Suprapubic skin (tissue), 4 donors: ENCODE measurements at places on chromosomes 7 and 10.

- H3K36me3 ChIP-seq = no peaks in the 10 kb centered on the region
- DNase-seq = no peak
- no peak overlapping the region for H3K27ac ChIP-seq
Observed at GRCh38 chr7:44914992-44915607, 29.8 kb upstream of the PURB start.

DNA sequence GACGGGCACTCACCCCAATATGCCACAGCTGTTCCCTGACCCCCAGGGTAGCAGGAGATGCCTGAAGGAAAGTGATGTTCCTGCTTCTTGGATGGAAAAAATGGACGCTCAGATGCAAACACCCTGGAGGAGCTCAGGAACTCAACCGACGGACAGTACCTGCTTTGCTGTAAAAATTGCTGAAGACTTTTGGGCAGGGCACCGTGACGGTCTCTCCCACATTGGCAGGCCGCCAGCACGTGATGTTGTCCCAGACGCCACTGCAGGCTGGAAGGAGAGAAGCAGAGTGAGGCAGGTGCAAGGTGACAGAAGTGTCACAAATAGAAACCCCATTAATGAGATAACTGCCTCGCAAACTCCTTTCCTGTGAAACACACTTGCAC lies 35.0 kb downstream of the VIPR2 start:
- peaks cover 43% of the 10 kb centered on the region for H3K27me3 ChIP-seq
- no peaks in the 10 kb centered on the region for H3K4me1 ChIP-seq
- H3K36me3 ChIP-seq = no peaks in the 10 kb centered on the region
- no peak for DNase-seq
- no peak overlapping the region for H3K27ac ChIP-seq

- H3K27ac ChIP-seq = no peak overlapping the region
- H3K36me3 ChIP-seq = no peaks in the 10 kb centered on the region
- DNase-seq = no peak
- no peaks in the 10 kb centered on the region for H3K27me3 ChIP-seq
Observed at GRCh38 chr10:75042292-75042974, 69.0 kb upstream of the SAMD8 start.

DNA sequence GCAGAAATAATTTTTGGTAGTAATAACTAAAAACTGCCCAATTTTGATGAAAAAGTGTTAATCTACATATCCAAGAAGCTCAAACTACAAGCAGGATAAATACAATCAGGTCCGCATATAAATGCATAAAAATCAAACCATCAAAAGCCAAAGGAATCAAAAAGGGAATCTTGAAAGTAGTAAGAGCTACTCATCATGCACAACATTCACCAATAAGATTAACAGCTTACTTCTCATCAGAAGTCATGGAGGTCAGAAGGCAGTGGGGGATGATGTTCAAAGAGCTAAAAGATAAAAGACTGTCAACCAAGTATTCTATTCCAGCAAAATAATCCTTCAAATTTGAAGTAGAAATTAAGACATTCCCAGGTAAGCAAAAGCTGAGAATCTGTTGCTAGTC lies 76.4 kb downstream of the CRPPA start:
- no peaks in the 10 kb centered on the region for H3K27me3 ChIP-seq
- no peaks in the 10 kb centered on the region for H3K4me1 ChIP-seq
- no peak for DNase-seq
- H3K36me3 ChIP-seq = no peaks in the 10 kb centered on the region
- no peak overlapping the region for H3K27ac ChIP-seq
- H3K4me3 ChIP-seq = no peak overlapping the region

DNA sequence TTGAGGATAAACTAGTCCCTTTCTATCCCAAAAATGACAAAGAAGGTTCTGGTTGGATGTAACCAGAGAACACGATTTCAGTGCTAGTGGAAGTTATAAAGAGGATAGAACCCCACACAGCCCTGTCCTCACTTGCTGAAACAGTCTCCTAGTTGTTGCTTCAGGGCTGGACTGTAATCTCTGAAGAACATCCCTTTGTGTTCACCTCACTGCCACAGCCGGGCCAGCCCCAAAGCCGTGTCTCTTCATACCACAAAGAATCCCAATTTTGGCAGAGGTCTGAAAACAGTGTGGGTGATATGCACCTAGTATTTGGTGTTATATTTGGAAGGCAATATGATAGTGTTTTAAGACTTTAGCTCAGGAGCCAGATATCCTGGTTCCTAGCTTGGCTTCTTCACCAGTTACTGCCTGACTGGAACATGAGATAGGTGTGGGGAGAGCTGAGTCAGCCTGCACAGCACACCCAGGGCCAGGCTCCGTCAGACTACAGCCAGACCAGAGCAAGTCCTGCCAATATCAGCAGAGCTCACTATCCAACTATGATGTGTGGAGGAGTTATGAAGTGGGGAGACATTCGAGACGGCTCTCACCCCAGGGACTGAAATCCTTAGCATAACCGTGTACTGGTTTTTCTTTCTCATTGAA lies 21.2 kb downstream of the CYP3A4 start:
- H3K27ac ChIP-seq = peak overlapping the region; percentile 38
- no peaks in the 10 kb centered on the region for H3K36me3 ChIP-seq
- H3K27me3 ChIP-seq = no peaks in the 10 kb centered on the region

DNA sequence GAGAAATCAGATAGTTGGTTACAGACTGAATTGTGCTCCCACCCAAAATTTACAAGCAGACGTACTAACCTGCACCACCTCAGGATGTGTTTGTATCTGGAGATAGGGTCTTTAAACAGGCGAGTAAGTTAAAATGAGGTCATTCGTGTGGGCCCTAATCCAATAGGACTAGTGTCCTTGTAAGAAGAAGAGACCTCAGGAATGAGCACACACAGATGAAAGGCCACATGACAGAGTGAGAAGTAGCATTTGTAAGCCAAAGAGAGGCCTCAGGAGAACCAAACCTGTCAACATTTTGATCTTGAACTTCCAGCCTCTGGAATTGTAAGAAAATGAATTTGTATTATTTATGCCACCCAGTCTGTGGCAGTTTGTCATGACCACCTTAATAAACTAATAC lies 149.5 kb upstream of the VWC2 start:
- no peak overlapping the region for H3K4me3 ChIP-seq
- H3K4me1 ChIP-seq = no peaks in the 10 kb centered on the region
- no peaks in the 10 kb centered on the region for H3K36me3 ChIP-seq
- no peaks in the 10 kb centered on the region for H3K27me3 ChIP-seq
- DNase-seq = no peak

- no peak overlapping the region for H3K27ac ChIP-seq
- no peak for DNase-seq
- H3K36me3 ChIP-seq = no peaks in the 10 kb centered on the region
- H3K4me3 ChIP-seq = no peak overlapping the region
- no peaks in the 10 kb centered on the region for H3K4me1 ChIP-seq
- no peaks in the 10 kb centered on the region for H3K27me3 ChIP-seq
Observed at GRCh38 chr10:55183993-55184392, 383.0 kb upstream of the PCDH15 start.

DNA sequence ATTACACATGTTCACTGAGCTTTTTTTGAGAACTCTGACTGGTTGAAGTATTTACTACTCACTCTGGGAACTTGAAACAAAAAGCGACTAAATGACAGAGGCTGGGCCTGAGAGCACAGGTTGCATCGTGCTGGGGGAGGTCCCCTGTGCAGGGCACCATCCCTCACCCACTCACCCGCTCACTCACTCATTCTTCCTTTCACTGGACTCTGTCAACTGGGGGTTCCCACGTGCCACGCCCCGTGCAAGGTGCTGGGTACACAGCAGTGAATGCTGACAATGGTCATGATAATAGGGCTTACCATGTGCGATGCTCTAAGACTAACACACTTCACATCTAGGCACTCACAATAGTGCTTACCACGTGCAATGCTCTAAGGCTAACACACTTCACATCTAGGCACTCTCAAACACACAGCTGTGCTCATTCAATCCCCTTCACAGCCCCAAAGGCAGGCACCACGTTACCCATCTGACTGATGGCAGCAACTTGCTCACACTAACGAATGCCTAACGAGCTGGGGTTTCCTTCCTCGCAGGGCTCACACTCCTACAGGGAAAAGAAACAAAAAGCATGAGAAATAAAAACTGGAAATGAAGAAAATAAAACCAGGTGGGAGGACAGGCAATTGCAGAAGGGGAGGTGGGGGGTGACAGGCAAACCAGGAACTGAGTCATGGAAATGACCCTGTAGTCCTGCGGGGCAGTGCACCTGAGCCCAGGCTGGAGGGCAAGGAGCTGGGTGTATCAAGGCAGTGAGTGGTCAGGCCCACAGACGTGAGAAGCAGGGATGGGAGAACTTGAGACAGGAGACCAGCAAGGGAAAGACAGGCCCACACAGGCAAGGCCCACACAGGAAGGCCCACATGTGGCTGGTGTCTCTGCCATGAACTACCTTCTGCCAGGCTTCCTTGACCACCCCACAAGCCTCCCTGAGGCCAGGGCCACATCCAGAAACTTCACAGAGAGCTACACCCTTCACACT lies 147.0 kb upstream of the FAM20C start:
- H3K4me1 ChIP-seq = no peaks in the 10 kb centered on the region
- no peaks in the 10 kb centered on the region for H3K27me3 ChIP-seq
- H3K36me3 ChIP-seq = no peaks in the 10 kb centered on the region
